ENCODE measurements at places on chromosomes 2 and 18.

DNA sequence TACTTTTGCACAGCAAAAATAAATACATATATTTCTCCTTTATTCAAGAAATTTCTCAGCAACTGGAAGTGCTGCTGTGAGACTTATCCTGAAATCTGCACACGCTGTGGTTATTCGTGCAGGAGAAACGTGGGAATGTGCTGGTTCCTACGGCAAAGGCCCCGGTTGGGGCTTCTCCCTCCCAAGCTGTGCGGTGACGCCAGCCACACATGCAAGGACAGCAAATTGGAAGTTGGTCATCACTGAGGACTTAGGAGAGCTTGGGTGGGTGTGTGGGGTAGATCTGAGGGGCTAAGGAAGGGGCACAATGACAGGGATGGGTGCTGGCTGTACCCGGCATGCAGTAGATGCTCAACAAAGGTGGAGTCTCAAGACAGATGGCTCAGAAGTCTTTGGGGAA is 16.5 kb upstream of the MTCL1 start:
- no peak for ATAC-seq

DNA sequence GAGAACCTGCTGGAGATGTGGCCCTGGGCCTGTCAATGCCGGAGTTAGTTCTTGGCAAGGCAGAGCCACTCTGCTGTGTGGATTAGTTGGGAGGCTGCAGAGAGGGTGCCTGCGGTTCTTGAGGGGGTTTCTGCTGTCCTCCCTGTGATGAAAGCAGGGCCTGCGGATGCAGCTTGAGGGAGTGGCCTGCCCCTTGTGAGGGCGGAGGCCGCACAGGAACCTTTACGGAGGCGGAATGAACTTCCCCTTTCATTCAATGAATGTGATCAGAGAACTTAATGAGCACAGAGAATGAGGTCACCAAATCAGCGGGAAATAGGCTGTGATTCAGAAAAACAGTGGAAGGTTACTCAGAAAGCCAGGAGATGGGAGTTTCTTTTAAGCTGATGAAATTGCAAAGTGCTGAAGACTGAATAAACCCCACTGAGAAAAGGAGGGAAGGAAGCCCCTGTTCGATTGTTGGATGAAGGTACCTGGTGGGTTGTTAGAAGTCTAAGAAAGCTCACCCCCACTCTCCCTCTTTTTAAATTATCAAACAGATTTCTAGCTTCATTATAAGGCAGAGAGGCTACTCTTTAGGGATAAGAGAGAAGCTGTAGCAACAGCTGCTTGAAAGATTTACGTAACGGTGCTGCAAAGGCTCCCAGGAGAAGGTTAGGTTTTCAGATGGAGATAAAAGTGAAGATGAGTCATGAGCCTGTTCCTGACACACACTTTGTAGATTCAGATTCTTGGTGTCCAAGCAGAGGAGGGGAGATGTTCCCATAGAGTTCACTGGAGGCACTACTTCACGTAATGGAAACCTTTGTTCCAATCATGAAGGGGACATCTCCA is 47.4 kb downstream of the VWA3B start:
- ATAC-seq, result no peak

GRCh38 chr18:53950545-53950944 is 273.9 kb downstream of the MBD2 start:
- ATAC-seq, result no peak

- ATAC-seq, result no peak
Measured at GRCh38 chr18:10142056-10142455, 228.2 kb downstream of the VAPA start.

GRCh38 chr2:169862816-169863215 is 35.6 kb downstream of the UBR3 start:
- ATAC-seq, result no peak

DNA sequence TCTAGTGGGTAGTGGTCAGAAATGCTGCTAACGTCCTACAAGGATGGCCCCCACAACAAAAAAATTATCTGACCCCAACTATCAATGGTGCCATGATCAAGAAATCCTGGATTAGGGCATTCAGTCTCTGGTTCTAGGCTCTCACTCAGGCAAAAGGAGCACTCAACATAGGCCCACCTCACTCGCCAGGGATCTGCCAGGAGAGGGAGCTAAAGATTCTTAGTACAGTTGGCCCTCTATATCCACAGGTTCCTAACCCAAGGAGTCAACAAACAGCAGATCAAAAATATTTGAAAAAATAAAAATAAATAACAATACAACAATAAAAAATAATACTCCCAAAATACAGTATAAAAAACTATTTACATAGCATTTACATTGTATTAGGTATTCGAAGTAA is 10.0 kb downstream of the SLC4A5 start:
- peak; percentile 67 for ATAC-seq

- ATAC-seq, result no peak
Measured at GRCh38 chr2:24859968-24860600, 60.0 kb downstream of the ADCY3 start.

DNA sequence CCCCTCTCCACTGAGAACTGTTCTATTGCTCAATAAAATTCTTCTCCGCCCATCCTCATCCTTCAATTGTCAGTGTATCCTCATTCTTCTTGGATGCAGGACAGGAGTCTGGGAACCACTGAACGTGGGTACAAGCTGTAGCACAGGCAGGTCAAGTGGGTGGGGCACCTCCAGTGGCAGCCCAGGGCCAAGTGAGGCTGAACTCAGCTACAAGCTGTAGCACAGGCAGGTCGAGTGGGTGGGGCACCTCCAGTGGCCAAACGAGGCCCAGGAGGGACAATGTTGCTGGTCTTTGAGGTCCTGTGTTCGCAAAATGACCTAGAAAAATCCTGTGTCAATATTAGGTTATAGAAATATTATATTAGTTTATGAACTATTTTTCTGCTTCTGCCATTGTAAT is 352.0 kb downstream of the TMX3 start:
- ATAC-seq, result no peak

DNA sequence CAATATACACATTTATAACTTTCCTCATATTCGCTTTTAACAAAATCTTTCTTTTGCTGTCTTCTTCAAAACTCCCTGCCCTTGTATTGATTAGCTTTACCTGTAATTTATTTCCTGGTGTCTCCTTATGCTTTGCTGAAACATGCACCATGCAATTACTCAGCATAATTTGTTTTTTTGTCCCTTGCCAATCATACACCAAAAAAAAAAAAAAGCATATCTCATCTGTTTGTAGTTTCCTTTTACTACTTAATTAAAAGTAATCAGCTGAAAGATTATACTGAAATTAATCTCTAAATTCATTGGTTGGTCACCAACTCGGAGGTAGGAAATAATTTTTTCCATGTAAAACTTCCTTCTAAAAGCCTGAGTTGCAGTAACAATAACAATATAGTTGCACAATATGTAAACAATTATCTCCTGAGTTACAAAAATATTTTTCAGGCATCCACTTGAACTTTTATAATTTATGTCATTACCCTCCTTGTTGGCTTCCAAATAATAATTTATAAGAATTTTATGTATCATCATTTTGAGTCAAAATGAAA is 53.0 kb upstream of the ROCK1 start:
- no peak for ATAC-seq

DNA sequence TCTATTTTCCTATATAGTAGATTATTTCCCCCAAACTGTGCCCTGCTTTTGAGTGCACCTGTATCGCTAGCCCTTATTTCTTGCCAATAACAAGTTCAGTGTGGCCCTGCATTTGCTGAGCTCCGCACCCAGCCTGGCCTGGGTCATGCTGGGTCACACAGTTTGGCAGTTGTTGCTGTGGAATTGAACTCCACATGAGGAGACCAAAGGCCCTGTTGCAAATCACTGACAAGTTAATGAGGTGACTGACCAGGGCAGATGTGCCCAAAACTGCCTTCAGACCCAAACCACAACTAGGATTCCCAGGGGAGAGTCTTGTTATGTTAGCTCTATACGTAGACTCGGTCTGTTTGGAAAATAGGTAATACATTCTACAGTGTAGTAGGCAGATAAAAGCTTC is 31.0 kb downstream of the COL4A4 start:
- no peak for ATAC-seq

GRCh38 chr2:230414302-230414701 is 1.7 kb upstream of the SP100 start:
- no peak for ATAC-seq

GRCh38 chr2:126653109-126653508 is 2.8 kb upstream of the GYPC start:
- no peak for ATAC-seq

DNA sequence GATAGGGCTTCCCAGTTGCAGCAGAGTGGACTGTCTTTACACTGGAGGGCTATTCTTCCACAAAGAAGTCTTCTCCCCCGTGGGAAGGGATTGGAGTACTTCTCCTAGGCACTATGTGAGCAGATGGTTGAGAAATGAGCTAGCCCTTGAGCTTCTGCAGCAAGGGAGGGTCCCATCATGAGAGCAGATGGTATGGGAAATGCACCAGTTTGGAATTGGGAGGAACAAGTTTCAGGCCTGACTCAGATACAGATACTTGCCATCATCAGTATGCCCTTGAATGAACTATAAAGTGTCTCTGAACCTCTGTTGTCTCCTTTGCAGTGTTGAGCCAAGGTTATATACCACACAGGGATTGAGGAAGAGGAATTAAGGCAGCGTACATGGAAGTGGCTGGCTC is 757.4 kb downstream of the RNF144A start:
- ATAC-seq, result no peak

DNA sequence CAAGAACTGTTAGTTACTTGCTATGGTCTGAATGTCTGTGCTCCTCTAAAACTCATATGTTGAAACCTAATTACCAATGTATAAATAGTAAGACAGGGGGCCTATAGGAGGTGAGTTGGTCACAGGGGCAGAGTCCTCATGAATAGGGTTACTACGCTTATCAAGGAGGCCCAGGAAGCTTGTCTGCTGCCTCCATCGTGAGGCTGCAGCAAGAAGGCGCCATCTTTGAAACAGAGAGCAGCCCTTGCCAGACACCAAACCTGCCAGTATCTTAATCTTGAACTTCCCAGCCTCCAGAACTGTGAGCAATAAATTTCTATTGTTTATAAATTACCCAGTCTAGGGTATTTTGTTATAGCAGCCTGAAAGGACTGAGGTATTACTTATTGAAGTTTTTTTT is 79.1 kb downstream of the TGIF1 start:
- no peak for ATAC-seq

GRCh38 chr2:222943820-222944219 is 83.0 kb downstream of the ACSL3 start:
- ATAC-seq, result no peak

GRCh38 chr2:58497168-58497567 is 256.0 kb upstream of the FANCL start:
- no peak for ATAC-seq
